ENCODE measurements at places on chromosomes 16 and 17. TPM values are rescaled to one million over a fixed set of nuclear protein-coding genes. Genes with fewer than 3 reads are reported as not detected.

DNA sequence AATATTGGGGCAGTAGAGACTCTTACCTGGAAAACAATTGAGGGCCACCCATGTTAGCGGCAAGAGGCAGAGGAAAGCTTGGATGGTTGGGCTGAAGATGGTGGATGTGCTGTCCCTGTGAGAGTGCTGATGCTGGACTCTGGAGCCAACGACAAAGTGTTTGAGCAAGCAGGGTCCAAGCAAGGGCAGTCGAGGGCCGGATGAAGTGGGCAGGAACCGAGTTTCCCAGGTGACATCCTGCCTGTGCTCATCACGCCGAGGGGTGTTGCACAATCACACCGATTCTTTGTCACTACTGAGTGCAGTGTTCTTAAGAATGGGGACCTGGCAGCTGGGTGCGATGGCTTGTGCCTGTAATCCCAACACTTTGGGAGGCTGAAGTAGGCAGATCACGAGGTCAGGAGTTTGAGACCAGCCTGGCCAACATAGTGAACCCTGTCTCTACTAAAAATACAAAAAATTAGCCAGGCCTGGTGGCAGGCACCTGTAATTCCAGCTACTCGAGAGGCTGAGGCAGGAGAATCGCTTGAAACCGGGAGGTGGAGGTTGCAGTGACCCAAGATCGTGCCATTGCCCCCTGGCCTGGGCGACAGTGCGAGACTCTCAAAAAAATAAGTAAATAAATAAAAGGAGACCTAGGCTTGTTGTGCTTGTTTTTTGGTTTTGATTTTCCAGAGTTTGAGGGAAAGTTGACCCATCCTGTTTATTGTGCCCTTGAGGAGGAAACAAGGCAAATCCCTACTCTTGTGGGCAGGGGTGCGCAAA lies 6.1 kb downstream of the PYCARD start:
- DNase-seq, result no peak

DNA sequence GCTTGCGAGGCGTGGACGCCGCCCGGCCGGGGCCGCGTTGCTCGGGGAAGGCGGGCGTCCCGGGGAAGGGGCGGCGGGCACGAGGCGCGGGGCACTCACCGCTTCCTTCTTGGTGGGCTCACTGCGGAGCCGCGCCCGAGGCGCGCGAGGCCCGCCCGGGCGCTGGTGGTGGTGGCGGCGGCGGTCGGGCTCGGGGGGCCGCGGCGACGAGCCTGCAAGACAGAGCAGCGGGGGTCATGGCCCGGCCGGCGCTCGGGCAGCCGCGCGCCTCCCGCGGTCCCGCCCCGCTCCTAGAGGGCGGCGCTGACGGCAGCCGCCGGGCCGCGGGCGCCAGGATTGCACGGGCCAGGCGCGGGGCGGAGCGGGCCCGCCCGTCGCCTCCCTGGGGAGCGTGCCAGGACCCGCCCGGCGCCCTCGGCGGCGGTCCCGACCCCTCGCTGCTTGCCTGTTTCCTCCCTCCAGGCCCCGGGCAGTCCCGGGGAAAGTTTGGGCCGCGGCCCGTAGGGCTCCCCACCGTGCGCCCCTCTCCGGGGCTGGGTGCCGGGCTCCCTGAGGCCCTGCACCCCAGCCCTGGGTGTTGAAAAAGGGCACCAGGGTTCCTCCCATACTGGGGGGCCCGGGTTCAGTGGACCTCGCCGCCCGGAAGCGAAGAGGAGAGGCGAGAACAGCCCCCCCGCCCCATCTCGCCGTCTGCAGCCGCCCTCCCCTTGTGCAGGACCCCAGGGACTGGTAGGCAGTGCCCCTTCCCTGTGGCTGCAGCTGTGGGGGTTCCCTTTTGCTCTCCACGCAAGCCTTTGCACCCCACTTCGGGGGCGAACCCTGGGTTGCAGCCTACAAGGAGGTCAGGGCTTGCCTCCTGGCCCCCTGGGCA lies at the start of gene C16orf74:
Gene C16orf74, minus strand, starts transcription at position 270 of the 871 bp plus-strand sequence. CDS start 15,879 bp downstream, outside the sequence.
- peak; percentile 66 for DNase-seq

GRCh38 chr16:79795556-79795955 lies 195.0 kb upstream of the MAF start:
- no peak for DNase-seq

GRCh38 chr17:39636587-39636926 lies 387 bp upstream of the STARD3 start:
- no peak for DNase-seq

DNA sequence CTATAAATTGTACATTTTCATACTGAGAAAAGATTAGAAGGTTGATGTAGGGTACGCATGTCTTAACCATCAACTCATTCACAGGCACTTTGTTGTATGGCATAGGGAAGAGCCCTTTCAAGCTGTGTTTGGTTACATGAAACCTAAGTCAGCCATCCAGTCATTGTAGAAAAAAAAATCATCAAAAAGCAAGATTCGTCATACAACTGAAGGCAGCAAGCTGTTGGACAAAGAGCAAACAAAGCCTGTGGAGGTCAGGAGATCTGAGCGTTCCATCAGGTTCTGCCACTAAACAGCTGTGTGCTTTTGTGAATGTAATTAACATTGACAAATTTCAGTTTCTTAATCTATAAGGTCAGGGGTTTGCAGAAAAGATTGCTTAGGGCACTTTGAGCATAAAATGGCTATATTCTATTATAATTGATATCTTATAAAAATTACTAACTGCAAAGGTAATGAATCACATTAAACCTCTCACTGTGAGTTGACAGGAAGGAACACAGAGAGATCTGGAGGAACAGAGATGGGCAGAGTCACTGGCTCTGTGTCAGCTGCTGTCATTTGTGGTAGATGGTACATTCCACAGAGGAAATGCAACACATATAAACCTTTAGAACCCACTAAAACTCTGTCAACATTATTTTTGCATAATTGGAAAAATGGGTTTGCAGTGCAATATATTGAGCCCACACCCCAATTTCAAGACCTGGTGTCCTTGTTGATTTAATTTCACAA lies 66.3 kb upstream of the MYOCD start:
- DNase-seq, result no peak

DNA sequence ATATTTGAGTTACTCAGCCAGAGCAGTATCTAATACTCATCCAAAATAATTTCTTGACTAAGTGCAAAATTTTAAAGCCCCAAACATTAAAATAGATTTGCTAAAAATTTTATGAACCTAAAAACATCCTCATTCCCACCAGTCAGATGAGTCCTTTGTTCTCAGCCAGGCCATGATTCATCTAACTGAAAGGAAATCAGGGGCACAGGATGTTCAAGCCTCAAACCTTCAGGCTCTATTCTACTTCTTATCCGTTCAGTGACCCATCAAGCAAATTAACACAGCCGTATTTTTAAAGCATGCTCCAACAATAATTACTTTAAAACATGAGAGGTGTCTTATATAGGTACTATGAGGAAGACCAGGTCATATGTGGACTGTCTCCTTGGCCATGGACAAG lies 176.5 kb upstream of the MON1B start:
- no peak for DNase-seq

DNA sequence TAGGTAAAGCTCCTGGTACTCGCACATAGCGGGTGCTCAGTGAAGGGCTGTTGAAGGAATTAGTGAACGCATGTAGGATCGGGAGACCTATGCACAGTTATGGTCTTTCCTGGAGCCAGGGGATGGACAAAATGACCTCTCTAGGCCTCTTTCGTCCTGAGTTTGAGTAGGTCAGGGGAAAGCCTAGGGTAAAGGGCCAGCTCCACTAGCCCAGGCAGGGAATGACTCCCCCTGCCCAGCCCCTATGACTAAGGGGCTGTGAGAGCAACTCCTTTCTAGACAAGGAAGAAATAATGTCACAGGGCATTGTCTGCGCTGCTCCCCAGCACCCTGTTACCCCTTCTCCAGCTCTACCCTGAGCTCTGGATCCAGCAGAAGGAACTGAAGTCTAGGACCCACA lies 24.6 kb upstream of the FMNL1 start:
- no peak for DNase-seq

DNA sequence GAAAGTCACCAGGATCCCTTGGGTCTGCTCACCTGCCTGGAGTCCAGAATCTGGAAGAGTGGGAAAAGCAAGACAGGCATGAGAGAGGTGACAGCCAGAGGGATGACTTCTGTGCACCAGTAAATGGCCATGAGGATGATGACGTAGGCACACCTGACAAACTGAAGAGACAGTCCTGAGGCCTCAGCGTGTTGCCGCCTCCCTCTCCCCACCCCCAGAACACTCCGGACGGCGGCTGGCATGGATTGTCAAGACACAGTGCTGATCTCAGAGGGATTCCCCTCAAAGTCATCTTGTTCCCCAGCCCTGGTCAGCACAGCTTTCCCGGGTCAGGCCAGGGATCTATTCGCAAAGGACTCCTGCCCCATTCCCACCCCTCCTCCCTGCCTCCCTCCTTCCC lies 6.2 kb downstream of the SLC13A5 start:
- no peak for DNase-seq

DNA sequence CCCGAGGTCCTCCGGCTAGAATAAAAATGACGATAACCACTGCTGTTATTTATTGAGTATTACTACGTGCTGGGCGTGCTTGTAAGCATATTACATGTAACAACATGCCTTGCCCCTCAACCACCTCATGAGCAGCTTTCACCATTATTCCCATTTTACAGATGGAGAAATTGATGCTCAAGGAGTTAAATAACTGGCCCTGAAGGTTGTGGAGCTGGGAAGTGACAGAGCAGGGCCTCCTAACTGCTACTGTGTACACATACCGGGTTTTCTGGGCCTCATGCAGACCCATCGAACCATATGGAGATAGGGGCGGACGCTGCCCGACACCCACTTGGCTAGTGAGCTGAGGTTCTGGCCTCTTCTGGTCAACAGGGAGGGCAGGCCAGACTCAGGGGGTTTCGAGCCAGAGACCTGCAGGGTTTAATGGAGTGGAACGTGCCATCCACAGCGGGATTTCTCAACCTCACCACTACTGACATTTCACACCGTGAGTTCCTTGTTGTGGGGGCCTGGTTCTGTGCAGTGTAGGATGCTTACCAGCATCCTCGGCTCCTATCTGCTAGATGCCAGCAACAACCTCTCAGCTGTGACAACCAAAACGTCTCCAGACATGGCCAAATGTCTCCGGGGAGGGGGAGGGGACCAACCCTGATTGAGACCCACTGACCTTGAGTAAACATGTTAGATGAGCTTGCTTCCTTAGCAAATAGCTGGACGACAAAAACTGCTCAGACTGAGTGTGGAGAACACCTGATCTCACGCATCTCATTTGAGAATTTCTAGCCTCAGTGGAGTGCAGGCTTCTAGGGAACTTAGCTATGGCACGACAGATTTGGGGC lies 432.0 kb downstream of the SLC39A11 start:
- DNase-seq, result no peak

DNA sequence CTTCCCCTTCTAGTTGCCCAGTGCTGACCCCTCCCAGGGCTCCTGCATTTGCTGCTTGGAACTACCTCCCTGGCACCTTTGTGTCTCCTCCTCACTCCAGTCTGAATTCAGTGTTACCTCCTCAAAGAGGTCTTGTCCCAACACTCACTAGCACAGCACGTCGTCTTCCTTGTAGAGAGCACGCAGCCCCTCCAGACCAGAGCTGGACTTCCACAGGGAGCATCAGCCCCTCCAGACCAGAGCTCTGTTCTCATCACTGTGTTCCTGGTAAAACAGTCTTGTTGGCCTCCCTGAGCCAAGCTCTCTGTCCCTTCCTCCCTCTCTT lies 27.8 kb upstream of the MGAT5B start:
- DNase-seq, result no peak

GRCh38 chr16:9053006-9053601 lies 38.3 kb upstream of the HAPSTR1 start:
- DNase-seq, result no peak

GRCh38 chr17:36931697-36932382 lies 5.4 kb upstream of the LHX1 start:
- peak; percentile 63 for DNase-seq

- DNase-seq, result no peak
Measured at GRCh38 chr16:55588799-55589198, 22.3 kb downstream of the CAPNS2 start.

GRCh38 chr16:379183-379960 lies 2.4 kb downstream of the PGAP6 start:
- no peak for DNase-seq

DNA sequence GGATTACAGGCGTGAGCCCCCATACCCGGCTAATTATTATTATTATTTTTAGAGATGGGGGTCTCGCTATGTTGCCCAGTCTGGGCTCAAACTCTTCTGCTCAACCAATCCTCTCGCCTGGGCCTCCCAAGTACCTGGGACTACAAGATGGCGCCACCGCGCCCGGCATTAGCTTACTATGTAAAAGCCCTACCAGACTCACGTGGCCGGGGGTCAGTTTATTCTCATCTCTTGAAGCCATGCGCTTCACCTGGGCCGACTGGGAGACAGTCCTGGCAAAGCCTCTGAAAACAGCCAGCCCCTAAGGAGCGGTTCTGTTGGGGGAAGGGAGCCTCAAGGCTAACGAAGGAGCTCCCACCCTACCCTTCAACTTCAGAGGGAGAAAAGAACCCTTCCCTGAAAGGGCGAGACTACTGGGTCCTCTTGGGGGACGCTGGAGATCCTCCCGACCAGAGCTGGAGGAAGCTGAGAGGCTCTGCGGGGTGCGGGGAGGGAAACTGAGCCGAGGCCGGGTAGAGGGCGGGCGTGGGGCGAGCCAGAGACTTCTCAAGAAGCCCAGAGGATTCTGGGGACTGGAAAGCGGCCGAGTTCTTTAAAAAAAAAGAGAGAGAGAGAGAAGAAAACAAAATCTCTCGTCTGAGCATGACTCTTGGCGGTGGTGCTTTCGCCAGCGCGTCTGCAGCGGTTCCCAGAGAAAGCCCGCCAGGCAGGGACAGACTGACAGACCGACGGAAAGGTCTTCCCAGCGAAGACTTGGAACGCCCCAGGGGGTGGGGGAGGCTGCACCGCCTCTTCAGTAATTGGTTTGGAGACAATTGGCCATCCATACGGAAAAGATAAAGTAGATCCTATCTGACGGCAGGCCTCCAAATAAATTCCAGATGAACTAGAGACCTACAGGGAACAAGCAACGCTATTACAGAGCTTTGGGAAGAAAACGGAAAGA lies 5.6 kb upstream of the TUBG2 start:
- no peak for DNase-seq

DNA sequence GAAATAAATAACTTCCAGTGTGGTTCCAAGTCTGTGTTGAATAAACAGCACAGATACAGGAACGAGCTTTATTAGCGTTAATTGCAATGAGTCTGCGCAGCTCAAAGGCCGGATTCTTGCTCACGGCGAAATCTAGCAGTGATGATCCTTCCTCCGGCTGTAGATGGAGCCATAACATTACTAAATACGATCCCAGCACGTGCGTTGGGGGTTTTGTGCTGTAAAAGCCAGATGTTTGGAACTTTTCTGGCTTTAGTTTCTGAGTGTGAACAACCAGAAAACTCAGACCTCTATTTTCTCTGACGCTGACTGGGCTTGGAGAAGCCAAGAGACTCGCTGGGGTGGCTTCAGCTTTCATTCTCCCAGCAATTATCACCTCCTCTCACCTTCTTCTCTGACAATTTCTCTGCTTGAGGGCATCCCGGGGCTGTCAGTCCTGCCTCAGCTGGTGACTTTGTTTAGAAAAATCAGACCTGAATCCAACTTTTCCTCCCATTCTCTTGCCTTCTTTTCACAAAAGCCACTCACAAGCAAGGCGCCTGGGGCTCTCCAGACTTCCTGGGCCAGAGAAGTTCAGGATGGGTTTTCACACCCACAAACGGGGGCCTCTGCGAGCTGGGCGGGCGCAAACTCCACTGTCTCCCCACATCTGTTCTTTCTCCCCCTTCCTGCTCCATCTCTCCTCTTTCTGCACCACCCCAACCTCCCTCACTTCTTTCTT lies 47.1 kb upstream of the AKTIP start:
- peak; percentile 85 for DNase-seq

The EFNB3 gene
- total RNA-seq, result not detected

The CHRNB1 gene
- total RNA-seq, result 7.2 TPM

The ZNF652 gene
- 4.5 TPM for total RNA-seq

The CLEC10A gene
- not detected for total RNA-seq

The AANAT gene
- not detected for total RNA-seq

Data from activated CD4-positive, alpha-beta T cell treated with anti-CD3 and anti-CD28 coated beads, Interleukin-2, amount 10 ng/mL, durations not matched to agents 24 days and 14 days (primary cell).